ENCODE measurements at places on chromosomes 16 and 17.

DNA sequence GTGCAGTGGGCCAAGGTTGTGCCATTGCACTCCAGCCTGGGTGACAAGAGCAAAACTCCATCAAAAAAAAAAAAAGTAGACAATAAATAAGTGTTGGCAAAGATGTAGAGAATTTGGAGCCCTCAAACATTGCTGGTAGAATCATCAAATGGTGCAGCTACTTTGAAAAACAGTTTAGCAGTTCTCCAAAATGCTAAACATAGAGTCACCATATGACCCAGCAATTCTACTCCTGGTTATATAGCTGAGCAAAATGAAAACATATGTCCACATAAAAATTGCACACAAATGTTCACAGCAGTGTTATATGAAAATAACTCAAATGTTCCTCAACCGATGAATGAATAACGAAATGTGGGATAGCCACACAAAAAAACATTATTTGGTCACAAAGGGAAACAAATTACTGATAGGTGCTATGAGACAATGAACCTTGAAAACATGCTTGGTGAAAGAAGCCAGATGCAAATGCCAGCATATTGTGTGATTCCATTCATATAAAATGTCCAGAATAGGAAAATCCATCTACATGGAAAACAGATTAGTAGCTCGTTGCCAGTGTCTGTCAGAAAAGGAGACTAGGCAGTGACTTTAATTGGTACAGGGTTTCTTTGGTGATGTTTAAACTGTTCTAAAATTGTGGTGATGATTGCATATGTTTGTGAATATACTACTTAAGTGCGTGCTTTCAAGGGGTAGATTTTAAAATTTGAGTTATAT, 12.7 kb upstream of the RABEP1 start:
- DNase-seq, result no peak

- DNase-seq, result no peak
These were observed 1470.1 kb upstream of the GOT2 start for GRCh38 chr16:60204181-60204580.

DNA sequence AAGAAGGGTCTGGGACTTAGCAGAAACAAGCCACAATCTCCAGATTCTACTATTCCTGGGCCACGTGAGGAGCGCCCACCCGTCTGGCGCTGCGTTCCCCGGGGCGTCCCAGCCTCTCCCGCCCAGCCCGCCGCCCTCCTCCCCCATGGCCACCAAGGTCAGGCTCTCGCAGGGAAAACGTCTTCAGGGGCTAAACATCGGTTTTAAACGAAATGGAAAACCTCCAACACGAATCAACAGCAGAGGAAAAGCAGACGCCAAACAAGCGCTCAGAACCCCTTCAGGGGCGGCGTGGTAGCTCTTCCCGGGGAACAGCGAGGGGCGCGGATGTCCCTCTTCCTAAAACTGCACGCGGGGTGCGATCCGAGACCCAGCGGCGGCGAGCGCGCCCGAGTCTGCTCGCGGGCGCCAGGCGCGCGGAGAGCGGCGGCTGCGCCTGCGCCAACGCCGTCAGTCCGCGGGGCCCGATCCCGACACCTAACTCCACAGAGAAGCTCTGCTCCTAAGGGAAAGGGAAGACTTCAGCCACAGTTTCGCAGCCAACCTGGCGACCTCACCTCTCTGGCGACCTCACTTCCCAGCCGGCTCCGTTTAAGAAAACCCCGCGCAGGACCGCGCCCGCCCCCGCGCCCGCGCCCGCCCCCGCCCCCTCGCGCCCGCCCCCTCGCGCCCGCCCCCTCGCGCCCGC, 505 bp upstream of the COG1 start:
- peak; percentile 29 for DNase-seq

DNA sequence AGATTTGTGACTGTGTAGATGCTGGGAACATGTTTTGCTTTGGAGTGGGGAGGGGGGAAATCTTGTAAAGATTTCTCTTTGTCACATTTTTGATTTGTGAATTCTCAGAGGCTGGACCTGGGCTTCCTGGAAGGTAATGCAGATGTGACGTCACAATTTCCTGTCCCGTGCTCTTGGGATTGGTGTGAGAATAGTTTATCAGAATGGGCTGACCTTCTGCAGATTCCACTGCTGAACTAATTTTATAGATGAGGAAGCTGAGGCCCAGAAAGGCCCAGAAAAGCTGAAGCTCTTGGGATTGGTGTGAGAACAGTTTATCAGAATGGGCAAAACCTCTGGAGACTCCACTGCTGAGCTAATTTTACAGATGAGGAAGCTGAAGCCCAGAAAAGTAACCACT, 34.0 kb downstream of the HS3ST3B1 start:
- DNase-seq, result no peak

DNA sequence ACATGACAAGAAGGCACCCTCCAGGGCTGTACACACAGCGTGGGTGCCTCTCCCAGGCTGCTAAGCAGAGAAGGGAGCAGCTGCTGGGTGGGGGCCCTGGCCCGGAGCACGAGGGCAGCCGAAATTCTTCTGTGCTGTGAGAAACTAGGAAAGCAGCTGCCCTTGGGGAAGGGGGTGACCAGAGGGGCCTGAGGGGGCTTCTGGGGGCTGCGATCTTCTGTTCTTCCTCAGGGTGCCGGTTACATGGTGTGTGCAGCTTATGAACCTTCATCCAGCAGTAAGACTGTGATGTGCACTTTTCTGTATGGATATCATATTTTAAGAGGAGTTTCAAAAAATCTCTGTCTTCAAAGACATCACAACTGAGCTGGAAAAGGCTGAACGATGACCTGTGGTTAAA, 43.2 kb upstream of the METRNL start:
- no peak for DNase-seq

DNA sequence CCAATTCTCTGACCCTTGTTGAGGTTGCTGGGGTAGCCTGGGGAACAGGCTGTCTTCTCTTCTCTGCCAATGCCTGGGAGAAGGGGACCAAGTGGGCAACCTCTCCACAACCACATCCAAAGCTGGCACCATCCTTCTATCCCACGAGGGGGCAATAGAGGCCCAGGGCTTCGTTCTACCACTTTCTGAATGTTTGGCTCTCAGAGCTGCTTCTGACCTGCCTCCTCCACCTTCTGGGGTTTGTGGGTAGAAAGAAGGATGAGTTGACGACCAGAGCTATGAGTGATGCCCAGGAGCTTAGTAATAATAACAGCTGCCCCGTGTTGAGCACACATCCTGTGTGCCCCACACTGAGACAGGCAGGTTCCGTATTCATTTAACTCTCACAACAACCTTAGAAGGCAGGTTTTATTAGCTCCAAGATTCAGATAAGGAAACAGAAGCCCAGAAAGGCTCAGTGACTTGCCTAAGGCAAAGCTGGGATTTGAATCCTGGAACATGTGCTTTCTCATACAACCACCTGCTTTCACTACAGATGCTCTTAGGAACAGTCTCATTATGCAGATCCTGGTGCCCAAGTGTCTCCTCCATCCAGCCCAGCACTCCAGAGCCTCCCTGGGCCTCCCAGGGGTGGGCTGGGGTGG, 11.1 kb downstream of the TSPOAP1 start:
- DNase-seq, result no peak

DNA sequence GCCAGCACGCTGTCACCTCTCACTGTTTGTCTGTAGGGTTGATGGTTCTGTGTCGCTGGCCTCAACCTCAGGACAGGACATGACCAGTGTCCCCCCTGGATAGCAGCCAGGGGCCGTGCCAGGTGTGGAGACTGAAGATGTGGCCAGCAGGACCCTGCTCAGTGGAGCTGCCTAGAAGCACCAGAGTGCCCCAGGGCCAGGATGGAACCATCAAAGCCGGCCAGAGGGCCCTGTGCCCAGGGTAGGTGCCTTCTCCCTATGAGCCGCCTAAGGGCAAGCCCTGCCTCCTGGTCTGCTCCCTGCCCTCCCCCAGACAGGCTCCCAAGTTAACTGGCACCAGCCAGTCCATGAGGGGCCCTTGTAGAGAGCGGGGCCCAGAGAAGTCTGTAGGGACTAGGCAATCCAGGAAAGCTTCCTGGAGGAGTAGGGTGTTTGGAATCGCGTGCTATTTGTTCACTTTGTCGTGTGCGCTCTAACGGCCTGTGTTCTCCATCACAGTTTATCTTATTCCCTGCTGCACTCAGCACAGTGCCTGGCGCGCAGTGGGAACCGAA, 546 bp upstream of the NDUFB10 start:
- no peak for DNase-seq

DNA sequence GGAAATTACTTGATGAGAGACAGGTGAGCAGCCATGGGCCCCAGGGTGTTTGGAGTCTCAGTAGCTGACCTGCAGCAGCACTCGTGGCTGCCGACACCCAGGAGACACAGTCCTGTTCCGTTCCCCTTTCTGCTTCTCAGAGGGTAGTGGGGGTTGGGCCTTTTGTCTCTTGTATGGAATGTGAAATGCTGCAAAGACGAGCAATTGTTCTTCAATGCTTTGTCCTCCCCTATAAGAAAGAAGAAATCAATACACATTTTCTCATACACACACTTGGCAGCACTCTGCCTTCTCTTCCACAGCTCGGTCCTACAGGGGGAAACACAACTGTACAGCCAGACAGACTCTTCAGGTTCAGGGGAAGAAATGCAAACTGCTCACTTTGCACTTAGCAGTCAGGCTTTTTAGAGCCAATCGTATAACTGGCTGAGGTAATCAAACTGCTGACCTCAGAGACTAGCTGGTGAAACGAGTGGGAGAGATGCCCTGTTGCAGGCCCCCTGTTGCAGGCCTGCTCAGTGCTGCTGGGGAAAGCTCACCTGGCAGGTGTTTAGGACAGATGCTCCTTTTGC, 96.7 kb downstream of the AATF start:
- DNase-seq, result no peak

DNA sequence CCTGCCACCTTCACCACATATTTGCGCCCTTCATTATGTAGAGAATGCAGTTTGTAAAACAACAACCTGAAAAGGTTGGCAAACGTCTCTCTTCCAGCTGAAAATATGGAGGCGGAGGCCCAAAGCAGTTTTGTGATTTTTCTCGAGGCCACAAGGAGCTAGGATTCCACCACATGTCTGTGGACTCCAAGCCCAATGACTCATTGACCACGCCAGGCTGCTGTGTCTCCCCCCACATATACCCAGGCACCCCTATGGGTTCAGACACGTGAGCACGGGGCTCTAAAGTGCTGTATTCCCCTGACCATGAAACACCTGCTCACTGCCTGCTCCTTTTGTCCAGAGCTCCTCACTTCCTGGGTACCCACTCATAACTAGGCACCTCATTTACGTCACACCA, 121.4 kb upstream of the CDH5 start:
- DNase-seq, result no peak

- DNase-seq, result no peak
These were observed 23.0 kb upstream of the TRIM25 start for GRCh38 chr17:56936697-56937322.

DNA sequence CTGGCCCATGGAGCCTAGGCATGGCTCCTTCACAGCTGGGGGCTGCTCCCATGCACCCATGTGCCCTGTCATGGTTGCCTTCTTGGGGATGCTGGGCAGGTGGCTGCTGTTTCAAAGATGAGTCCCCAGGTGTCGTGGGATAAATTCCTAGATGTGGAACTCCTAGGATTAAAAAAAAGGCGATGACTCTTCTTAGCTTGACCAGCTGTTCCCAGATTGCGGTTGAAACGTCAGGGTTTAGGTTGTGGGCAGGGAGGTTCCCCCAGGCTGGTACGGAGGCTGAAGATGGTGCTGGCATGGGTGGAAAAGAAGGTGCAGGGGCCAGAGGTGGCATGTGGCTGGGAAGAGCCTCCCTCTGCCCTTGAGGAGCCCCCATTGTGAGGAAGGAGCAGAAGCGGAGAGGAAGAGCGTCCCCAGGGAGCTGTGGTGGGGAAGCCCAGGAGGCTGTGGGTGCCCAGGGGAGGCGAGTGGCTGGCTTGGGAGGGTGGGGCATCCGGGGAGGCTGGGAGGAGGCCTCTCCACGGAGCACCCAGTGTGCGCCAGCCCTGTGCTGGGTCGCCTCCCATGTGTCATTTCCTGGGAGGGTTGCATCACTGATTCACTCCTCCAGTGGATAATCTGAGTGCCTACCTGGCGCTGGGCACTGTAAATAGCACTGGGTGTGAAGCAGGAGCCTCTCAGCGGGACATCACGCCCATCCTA, 7.5 kb upstream of the KCNJ12 start:
- no peak for DNase-seq

GRCh38 chr17:45383003-45383402, 49.7 kb downstream of the ARHGAP27 start:
- no peak for DNase-seq

- DNase-seq, result peak; percentile 37
These were observed 346 bp upstream of the SLC43A2 start for GRCh38 chr17:1628856-1629503.

- DNase-seq, result peak; percentile 71
These were observed 213.9 kb downstream of the MRTFB start for GRCh38 chr16:14284930-14285512.

GRCh38 chr17:42342242-42343008, 45.8 kb downstream of the STAT3 start:
- DNase-seq, result no peak

- DNase-seq, result no peak
These were observed 20.7 kb upstream of the C16orf78 start for GRCh38 chr16:49352892-49353291.

DNA sequence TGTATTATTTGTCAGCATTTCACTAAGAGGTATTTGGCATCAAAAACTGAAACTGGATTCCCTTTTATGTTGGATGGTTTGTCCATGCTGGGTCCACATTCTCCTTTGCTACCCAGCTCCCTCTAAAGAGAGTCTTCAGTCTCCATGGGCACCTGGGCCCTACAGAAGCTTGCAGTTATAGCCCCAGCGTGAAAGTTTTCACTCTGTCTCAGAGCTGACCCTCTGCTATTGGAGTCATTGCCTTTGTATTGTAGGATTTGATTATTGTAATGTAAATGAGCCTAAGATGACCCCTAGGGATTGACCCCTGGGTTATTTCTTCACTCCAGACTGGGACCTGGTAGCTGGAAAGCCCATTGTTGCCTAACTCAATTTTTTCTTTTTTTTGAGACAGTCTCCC, 1026.5 kb upstream of the EEF2KMT start:
- no peak for DNase-seq

DNA sequence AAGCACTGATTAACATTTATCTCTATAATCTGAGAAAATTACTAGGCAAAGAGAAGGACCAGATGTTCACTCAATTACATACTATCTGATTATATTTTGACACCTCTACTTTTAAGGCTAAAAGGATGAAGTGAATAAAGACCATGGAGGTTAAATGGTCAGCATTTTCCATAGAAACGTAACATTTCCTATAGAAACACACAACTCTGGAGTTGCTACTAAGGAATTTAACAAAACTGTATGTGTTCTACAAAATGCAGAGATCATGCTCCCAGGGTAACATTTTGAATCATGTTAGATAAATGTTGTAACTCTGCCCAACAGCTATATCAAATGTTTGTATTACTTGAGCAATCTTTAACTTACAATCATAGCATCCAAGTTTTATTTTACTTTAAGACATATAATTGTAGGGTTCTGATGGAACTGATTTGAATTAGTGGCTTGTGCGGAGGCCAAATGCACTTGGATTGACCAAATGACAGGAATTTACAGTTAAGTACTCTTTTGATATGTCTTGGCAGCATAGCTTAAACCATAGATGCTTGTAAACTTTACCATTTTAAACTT, 97.7 kb downstream of the RPGRIP1L start:
- no peak for DNase-seq

GRCh38 chr16:3135126-3135715, 392 bp downstream of the ZNF213 start:
- no peak for DNase-seq

GRCh38 chr17:5557990-5558389, 26.3 kb downstream of the NLRP1 start:
- no peak for DNase-seq

- DNase-seq, result no peak
These were observed 27.4 kb downstream of the EMP2 start for GRCh38 chr16:10552998-10553491.

- DNase-seq, result no peak
These were observed 21.1 kb downstream of the CACNG4 start for GRCh38 chr17:66985338-66986237.

- no peak for DNase-seq
These were observed 21.0 kb upstream of the TNS4 start for GRCh38 chr17:40522250-40522960.
